B cell (primary cell): ENCODE measurements at places on chromosomes 11 and 22. TPM values are rescaled to one million over a fixed set of nuclear protein-coding genes. Genes with fewer than 3 reads are reported as not detected.

LRRC56 gene
- 15.8 and 16.6 TPM in 2 replicates for total RNA-seq

- no peaks in the 10 kb centered on the region for H3K4me1 ChIP-seq
- H3K4me3 ChIP-seq = no peak overlapping the region
- no peaks in the 10 kb centered on the region for H3K27me3 ChIP-seq
- H3K27ac ChIP-seq = no peak overlapping the region
Observed at GRCh38 chr11:100273066-100273815, 413.8 kb upstream of the ARHGAP42 start.

GRCh38 chr11:71339396-71339881 is 87.1 kb upstream of the SHANK2 start:
- no peaks in the 10 kb centered on the region for H3K27me3 ChIP-seq
- no peaks in the 10 kb centered on the region for H3K4me1 ChIP-seq
- H3K4me3 ChIP-seq = no peak overlapping the region

- no peaks in the 10 kb centered on the region for H3K27me3 ChIP-seq
Observed at GRCh38 chr22:25407859-25408229, 156.6 kb upstream of the GRK3 start.

DNA sequence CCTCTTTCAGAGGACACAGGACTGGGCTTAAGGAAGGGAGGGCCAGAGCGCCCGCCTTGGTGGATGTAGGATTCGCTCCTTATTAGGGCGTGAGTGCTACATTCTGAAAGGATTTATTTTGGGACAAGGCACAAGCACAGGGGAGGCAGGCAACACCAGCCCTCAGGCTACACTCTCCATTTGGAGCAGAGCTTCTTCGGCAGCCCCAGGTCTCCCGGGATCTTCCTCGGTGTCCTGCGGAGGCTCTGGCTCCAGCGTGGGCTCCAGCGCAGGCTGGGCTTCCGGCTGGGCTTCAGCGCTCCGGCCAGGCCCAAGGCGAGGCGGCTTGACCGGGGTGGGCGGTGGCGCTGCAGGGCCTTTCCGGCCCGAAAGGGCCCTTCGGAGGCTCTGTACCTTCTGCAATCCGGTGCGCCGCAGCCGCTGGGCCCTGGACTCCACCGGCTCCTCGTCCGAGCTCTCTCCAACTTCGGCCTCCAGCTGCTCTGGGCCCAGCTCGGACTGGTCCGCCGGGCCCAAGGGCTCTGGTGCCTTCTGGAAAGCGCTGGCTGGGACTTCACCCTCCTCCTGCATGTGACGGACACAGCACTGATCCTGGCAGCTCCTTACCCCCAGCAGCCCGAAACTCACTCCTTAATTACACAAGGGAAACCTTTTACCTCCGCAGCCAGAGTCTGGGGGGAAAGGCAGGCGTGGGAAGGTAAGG is 1.1 kb downstream of the CAVIN3 start:
- no peak for DNase-seq
- peaks cover 20% of the 10 kb centered on the region for H3K27me3 ChIP-seq
- no peak overlapping the region for H3K27ac ChIP-seq
- no peaks in the 10 kb centered on the region for H3K36me3 ChIP-seq

HOATZ gene
- not detected in 2 replicates for total RNA-seq

GRCh38 chr11:67534070-67534679 is 10.9 kb upstream of the CABP2 start:
- no peak overlapping the region for H3K4me3 ChIP-seq
- H3K36me3 ChIP-seq = no peaks in the 10 kb centered on the region
- H3K27ac ChIP-seq = no peak overlapping the region
- DNase-seq = no peak
- no peaks in the 10 kb centered on the region for H3K4me1 ChIP-seq
- no peaks in the 10 kb centered on the region for H3K27me3 ChIP-seq
